ENCODE measurements at places on chromosomes 11 and 22. TPM values are rescaled to one million over a fixed set of nuclear protein-coding genes. Genes with fewer than 3 reads are reported as not detected.

DEPDC7 gene
- total RNA-seq: 1.8 TPM

CDCA5 gene
- total RNA-seq: 94.9 TPM

CDC42EP1 gene
- total RNA-seq: 0.13 TPM

AMOTL1 gene
- 0.50 TPM for total RNA-seq

CYB5R2 gene
- 1.2 TPM for total RNA-seq

DNA sequence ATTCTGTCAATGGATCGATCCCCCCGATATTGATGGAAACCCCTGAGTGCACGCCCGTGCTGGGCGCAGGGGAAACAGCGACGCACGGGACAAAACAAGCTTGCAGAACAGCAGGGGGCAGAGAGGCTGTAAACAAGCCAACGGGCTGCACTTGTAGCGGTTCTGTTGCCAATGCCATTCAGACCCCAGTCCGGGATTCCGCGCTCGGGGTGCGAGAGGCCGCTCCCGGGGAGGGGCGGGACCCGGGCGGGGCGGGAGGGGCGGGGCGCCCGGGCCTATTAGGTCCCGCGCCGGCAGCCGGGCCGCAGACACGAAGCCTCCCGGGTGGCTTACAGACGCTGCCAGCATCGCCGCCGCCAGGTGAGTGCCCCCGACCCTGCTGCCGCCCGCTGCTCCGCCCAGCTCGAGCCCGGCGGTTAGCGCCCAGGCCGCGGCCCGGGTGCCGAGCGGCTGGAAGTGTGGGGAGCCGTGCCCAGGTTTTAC is at the start of gene BIK:
Gene BIK, plus strand, starts transcription at position 307 of the 483 bp plus-strand sequence. CDS start 13,273 bp downstream, outside the sequence.
- peak within 1 kb of the TSS; percentile 66 for H3K4me3 ChIP-seq
- H3K27me3 ChIP-seq: no peaks in the 10 kb centered on the region
- no peaks in the 10 kb centered on the region for H3K36me3 ChIP-seq
- DNase-seq: peak; percentile 40
- peaks cover 8% of the 10 kb centered on the region for H3K4me1 ChIP-seq

GRCh38 chr22:36153501-36154422 is 6.8 kb downstream of the APOL3 start:
- peaks cover 89% of the 10 kb centered on the region for H3K4me1 ChIP-seq
- H3K4me3 ChIP-seq: no peak overlapping the region
- no peak for DNase-seq
- no peak overlapping the region for H3K27ac ChIP-seq
- H3K36me3 ChIP-seq: peaks cover 28% of the 10 kb centered on the region

GRCh38 chr11:94876222-94876621 is 97.1 kb downstream of the CWC15 start:
- H3K27me3 ChIP-seq: no peaks in the 10 kb centered on the region
- DNase-seq: no peak
- no peaks in the 10 kb centered on the region for H3K4me1 ChIP-seq
- H3K27ac ChIP-seq: no peak overlapping the region

GRCh38 chr11:120141113-120141767 is 3.3 kb upstream of the TRIM29 start:
- no peaks in the 10 kb centered on the region for H3K27me3 ChIP-seq
- H3K36me3 ChIP-seq: no peaks in the 10 kb centered on the region
- H3K4me1 ChIP-seq: no peaks in the 10 kb centered on the region
- H3K27ac ChIP-seq: no peak overlapping the region

DNA sequence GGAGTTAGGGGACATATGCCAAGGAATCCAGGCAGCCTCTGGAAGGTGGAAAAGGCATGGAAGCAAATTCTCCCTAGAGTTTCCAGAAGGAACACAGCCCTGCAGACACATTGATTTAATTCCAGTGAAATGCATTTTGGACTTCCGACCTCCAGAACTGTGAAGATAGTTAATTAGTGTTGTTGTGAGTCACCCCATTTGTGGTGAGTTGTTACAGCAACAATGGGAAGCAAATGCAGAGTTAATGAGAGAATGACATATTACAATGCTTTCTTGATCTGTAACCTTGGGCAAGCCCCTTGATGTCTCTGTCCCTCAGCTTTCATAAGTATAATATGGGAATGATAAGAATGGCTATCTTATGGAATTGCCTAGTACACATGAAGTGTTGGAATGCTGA is 178.7 kb downstream of the KIRREL3 start:
- no peak overlapping the region for H3K27ac ChIP-seq
- DNase-seq: no peak
- H3K4me3 ChIP-seq: no peak overlapping the region
- H3K36me3 ChIP-seq: no peaks in the 10 kb centered on the region

- H3K4me1 ChIP-seq: no peaks in the 10 kb centered on the region
- no peak for DNase-seq
- H3K27me3 ChIP-seq: no peaks in the 10 kb centered on the region
- no peak overlapping the region for H3K4me3 ChIP-seq
- no peak overlapping the region for H3K27ac ChIP-seq
- H3K36me3 ChIP-seq: no peaks in the 10 kb centered on the region
These were observed 121.4 kb upstream of the CD82 start for GRCh38 chr11:44443836-44444769.
